ENCODE measurements at places on chromosomes 3 and 15.

- DNase-seq = no peak
Observed at GRCh38 chr3:18216996-18217395, 208.1 kb downstream of the SATB1 start.

- DNase-seq = no peak
Observed at GRCh38 chr3:71281280-71281679, 302.2 kb downstream of the FOXP1 start.

DNA sequence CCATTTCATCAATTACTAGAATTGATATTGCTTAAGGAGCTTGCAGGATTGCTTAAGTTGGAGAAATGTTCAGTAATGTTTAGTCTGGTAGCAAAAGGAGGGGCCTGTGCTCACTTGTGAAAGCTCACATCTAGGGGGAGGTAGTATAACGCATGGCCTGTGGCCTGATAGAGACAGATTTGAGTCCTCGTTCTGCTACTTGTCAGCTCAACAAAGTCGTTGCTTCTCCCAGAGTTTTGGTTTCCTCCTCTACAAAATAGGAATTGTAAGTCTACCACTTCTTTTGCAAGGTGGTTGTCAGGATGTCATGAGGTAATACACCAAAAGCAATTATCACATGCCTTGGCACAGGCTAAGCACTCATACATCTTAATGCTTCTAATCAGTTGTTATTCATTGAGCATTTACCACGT is 1.3 kb downstream of the ST3GAL6 start:
- no peak for DNase-seq

DNA sequence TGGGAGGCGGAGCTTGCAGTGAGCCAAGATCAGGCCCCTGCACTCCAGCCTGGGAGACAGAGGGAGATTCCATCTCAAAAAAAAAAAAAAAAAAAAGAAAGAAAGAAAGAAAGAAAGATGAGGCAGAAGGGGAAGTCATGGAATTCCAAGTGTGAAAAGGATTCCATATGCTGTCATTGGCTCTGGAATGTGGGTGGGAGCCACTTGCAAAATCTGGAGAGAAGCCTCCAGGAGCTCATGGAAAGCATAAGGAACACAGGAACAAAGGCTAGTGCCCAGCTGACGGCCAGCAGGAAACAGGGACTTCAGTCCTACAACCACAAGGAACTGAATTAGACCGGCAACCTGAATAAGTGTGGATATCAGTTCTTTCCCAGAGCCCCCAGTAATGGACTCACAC is 12.5 kb upstream of the TRAK1 start:
- DNase-seq = no peak

DNA sequence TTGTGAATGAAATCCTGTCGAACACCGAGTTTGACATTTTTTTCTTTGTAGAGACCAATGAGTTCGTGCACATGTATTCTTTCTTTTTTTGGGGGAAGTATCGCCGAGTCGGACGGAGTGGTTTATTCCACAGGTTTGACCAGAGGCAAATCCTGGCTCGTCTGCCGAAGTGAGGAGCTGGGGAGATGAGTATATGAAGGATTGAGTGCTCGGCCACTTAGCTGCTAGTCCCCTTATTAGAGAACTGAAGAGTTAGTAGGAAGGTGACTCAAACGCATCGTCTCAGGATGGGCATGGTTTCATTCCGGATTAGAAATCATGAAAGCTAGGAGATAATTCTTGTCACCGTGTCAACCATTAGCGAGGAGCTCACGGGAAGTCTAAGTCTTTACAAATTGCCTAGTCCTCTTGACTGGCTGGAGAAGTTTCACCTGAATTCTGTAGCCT is 154.7 kb upstream of the GOLIM4 start:
- no peak for DNase-seq

- no peak for DNase-seq
Observed at GRCh38 chr3:119405315-119405714, 58.1 kb downstream of the TMEM39A start.

- no peak for DNase-seq
Observed at GRCh38 chr3:140163159-140163763, 228.3 kb downstream of the CLSTN2 start.

DNA sequence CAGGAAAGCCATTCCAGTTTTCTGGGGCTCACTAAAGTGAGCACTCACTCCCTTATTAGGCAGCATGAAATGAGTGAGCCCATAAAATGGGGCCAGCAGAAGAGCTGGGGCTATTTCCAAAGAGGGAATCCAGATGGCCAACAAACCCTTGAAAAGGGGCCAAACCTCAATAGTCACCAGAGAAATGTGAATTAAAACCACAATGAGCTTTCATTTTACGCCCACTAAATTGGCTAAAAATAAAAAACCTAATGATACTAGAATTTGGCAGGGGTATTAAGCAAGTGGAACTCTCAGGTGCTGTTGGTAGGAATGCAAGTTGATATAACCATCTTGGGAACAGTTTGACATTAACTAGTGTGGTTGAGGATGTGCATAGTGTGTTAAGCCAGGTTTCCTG is 42.1 kb upstream of the RAF1 start:
- no peak for DNase-seq

All from NCI-H1694 (cell line).